Activated CD4-positive, alpha-beta T cell treated with anti-CD3 and anti-CD28 coated beads for 36 hours (primary cell): ENCODE measurements at places on chromosomes 5 and 9. TPM values are rescaled to one million over a fixed set of nuclear protein-coding genes. Genes with fewer than 3 reads are reported as not detected.

DNA sequence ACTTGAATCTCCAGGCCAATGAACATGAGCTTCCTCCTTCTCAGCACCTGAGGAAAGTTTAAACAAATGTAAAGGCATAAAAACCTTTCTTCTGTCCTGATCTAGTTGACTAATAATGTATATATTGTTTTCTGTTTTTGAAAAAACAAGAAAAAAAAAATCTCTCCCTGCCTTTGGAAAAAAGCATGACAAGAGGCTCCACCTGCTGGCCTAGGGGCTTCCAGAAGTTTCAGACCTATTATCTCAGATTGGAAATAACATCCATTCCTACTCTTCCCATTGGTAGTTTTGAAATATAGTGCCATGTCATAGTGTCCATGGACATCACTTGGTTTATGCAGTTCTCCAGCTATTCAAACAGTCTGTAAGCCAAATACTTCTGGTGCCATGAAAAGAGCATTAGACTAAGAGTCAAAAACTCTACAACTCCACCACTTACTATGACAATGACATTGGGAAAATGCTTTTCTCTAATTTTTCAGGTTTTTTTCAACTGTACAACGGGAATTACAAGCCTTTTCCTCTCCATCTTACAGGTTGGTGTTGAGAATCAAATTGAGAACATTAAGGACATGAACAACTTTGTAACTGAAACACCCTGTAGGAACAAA lies 409.6 kb upstream of the MPDZ start:
- no peak for DNase-seq

DNA sequence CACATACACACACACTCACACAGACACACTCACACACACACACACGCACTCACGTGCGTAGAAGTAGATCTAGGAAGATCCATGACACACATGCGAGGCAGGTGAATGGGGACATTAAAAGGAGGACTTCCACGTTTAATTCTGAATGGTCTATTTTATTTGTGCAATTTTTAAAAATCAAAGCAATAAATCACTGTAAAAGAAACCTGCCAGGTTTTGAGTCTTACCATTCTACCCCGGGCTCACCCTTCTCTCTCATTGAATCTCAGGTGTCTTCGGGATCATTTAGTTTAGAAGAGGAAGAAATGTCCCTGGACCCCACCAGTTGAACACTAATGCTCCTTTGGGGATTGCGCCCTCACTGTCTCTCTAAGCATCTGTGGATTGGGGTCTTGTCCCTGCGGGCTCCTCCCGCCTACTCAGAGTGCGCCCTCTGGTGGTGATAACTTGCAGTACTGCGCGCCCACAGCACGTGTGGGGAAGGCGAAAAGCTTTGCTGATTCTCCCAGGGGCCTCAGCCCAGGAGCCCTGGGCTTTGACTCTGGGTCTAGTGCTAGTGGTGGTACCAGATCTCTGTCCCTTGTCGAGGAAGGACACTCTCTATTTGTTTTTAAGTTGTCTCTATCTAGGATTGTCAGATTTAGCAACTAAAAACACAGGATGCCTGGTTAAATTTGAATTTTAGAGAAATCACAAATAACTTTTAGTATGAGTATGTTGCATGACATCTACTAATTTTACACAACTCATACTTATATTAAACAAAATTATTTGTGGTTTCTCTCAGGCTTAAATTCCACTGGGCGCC lies 34.8 kb downstream of the BOD1 start:
- DNase-seq: peak; percentile 75

- DNase-seq: no peak
Observed at GRCh38 chr5:180628211-180628610, 21.2 kb downstream of the FLT4 start.

The CA9 gene
- total RNA-seq: 3.1 TPM

DNA sequence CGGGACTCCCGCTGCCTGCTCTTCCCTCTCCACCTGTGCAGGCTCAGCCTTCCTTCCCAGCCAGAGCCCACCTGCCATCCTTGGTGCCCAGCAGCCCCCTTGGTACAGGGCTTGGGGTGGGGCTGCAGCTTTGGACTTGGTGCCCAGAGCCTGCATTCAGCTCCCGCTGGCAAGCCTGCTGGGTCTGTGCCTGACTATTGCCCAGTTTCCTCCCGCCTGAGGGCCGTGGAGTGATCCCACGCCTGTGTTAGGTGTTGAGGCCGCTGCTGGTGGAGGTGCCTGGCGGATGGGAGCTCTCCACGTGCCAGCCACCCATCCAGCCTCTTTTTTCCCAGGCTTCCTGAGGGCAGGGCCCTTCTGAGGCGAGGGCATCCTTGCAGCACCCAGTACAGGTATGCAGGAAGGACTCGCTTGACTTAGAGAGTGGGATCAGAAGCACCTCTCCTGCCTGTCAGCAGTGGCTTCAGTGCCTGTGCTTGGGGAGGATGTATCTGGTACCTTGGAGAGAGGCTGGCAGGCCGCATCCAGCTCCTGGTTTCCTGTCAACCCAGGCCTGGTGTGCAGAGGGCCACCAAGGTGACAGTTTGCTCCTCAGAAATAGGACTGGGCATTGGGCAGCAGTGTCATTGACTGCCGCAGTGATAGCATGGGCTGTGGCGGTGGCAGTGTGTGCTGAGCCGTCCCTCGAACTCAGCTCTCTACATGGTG lies 7.8 kb downstream of the RXRA start:
- no peak for DNase-seq

The TGFBI gene
- total RNA-seq: not detected

The SPAAR gene
- not detected for total RNA-seq

- DNase-seq: no peak
Observed at GRCh38 chr5:10151656-10152055, 98.0 kb downstream of the ATPSCKMT start.

DNA sequence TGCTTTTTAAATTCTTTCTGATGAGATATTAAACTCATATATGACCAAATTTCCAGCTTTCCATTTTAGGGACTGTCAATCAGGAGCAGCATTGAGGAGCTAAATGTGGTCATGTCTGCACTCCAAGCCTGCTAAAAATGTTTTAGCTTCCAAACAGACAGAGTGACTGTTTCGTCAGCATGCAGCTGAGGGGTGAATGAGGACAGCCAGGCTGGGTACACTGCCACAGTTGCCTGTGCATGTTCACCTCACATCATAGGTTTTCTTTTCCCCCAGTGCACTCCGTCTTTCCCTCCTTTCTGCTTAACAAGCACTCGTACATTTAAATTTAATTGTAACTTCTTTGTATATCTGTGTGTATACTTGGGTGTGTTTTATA lies 138.1 kb downstream of the ARRDC3 start:
- no peak for DNase-seq

The ZNF608 gene
- total RNA-seq: not detected

DNA sequence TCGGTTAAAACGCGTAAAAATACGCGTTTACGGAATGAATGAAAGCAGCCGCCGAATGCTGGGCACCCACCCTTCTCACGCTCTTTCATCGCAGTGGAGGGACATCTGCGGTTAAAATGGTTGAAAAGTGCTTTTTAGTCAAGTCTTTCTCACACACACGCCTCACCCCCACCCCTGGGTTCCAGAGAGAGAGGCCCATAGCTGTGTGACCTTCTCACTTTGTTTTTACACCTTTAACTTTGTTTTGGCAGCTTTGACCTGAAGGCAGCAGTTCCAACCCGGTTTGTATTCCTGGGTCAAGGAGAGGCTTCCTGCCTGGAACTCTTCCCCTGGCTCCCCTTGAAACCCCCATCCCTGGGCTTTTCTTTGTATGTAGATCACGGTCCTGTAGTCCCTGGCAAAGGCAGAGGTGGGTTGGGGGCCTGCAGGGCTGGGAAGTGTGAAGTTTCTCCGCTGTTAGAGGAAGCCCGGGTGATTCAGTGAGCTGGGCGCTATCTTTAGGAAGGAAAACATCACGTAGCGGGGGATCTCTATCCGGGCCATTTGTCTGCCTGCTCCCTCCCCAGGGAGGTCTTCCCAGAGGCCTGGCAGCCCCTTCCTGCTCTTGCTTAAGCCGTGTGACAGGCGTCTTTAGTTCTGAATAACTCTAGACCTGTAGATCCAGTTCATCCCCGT lies 29.6 kb downstream of the SPRY4 start:
- DNase-seq: no peak

DNA sequence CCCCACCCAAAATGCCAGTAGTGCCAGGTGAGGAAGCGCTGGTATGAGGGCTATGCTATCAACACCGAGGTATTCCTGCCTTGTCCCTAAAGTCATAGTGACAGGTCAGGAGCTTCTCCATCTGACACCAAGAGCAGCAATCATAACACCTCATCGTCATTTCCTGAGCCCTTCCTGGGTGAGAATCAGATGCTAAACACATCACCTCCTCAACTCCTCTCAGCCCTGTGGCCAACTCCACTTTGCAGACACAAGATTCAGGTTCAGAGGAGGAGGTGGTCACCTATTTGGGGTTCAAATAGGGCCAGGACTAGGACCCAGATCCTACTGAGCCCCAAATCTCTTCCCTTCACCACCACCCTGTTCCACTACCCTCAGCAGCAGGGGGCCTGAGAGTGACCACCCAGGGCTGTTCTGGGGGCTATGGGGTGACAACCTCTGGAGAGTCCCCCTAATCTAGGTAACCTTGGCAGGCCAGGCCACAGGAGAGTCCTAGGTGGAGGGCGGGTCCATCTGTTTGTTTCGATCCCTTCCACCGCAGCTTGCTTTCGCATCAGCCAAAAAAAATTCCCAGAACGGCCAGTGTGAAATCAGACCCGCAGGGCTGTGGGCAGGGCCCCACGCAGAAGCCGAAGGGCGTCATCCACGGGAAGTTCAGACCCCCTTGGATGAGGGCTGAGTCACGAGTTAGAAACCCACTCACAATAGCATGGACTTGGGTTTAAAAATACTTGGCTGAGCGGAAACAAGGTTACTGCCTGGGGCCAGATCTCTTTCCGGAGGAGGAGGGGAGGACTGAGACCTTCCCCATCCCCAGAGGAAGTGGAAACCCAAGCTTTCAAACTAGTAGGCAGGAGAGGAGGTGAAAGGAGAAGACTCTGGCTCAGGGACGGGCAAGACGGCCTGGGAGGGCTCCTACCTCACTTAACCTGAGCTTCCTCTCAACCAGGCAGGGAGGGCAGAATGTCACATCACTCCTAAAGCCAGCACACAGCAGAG lies 8.7 kb downstream of the STK10 start:
- peak; percentile 69 for DNase-seq

GRCh38 chr5:73693573-73694061 lies 67.6 kb downstream of the ARHGEF28 start:
- DNase-seq: peak; percentile 26

- DNase-seq: no peak
Observed at GRCh38 chr9:6907772-6908381, 150.1 kb downstream of the KDM4C start.

GRCh38 chr5:14469551-14470377 lies 111.8 kb upstream of the OTULINL start:
- DNase-seq: no peak

GRCh38 chr5:139742173-139742903 lies 53.3 kb upstream of the PSD2 start:
- DNase-seq: no peak

DNA sequence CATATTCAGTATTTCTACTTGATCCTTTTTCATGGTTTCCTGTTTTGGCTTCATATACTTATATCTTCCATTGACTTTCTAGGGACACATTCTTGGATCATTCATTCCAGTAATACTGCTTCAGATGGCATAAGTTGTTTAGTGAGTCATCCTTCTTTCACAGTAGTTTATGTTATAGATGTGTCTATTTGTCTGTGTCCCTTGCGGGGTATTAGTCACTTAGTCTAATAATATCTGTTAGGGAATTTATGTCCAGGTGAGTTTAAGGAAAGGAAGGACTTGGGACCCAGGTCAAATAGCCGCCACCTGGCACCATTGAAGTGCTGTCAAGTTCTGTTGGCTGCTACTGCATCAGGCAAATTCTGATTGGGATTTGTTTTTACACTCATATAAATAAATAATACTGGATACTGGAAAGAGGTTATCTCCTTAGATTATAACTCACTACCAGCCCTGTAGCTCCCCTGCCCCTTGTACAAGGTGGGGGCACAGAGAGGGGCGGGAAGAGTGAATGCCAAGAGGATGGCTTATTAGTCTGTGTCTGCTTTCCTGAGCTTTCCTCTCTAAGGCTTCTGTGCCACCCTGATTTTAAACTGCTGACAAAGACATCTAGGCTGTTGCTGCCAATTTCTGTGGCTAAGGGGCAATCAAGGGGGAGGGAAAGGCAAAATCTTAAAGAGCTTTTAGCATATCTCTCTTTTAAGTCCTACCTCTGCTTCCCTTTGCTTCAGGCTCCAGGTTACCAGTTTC lies 64.9 kb downstream of the CDC42SE2 start:
- no peak for DNase-seq

The ORM1 gene
- total RNA-seq: not detected

DNA sequence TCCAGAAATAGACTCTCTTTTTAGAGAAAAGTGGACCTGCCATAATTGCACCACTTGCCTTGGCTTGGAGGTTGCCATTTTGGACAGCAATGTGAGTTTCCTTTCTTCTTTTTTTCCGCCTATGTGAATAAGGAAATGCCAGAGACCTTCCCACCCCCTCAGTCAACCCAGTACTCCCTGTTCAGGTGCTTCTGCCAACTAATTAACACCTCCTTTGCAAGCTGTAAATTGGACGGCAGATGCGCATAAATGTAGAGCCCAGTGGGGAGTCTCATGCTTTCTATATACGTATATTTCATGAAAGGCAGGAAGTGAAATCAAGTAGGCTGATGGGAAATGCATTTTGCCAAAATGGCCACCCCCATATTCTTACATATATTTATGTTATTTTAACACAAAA lies 269.8 kb upstream of the RFX3 start:
- no peak for DNase-seq

GRCh38 chr9:128245421-128246151 lies 30.2 kb downstream of the GOLGA2 start:
- no peak for DNase-seq

The UIMC1 gene
- total RNA-seq: 50.4 TPM

DNA sequence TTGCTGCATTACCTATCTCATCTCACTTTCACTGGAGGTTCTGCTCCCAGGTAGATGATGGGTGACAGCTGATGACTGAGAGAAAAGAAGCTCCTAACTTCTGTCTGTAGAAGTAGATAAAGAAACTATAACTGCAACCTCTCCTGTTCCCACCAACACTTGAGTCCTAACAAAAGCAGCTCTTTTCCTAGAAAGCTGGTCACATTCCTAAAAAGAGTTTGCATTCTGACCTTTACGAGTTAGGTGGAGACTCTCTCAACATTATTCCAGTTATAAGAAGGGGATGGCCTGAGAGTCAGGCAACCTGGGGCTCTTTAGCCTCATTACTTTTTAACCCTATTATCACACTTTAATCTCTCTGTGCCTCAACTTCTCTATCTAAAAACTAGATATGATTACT lies 8.9 kb upstream of the PCAT7 start:
- DNase-seq: no peak

DNA sequence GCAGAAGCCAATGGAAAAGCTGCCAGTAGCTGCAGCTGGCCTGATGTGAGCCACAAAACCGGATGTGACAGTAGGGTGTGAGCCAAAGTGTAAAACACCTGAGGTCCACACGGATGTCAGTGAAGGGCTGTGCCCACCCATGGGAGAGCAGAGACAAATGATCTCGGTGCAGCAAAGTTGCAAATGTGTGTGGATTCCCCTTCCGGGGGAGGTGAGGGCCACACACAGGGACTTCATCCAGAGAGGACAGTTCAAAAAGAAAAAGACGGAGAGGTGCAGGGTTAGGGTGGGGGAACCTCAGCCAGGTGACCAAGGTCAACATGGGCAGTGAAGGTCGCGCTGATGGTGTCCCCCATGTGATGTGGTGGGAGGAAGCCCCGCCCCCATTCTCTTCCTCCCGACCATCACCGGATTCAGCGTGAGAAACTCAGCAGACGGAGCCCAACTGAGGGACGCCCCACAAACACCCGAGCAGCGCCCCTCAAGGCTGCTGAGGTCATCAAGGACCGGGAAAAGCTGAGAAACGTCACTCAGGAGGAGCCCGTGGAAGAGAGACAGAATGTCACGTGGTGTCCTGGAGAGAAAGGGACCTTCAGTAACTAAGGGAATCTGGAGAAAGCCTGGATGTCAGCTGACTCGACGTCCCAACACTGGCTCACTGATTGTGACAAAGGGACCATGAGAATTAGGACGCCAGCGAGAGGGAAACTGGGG lies 11.4 kb upstream of the PTGDS start:
- DNase-seq: peak; percentile 42
